ENCODE measurements at places on chromosomes 12 and 14. TPM values are rescaled to one million over a fixed set of nuclear protein-coding genes. Genes with fewer than 3 reads are reported as not detected.

MGST1 gene
- polyA plus RNA-seq = 645 TPM

EML5 gene
- polyA plus RNA-seq = 1.2 TPM

ATP2A2 gene
- polyA plus RNA-seq = 145 TPM

CLMN gene
- polyA plus RNA-seq = 0.27 TPM

SRGAP1 gene
- 15.7 TPM for polyA plus RNA-seq

C1S gene
- 329 TPM for polyA plus RNA-seq

PLCZ1 gene
- polyA plus RNA-seq = not detected

DDN gene
- polyA plus RNA-seq = 0.02 TPM

KRT1 gene
- polyA plus RNA-seq = not detected

ENDOU gene
- 0.06 TPM for polyA plus RNA-seq

LYSET gene
- polyA plus RNA-seq = 6.8 TPM

PTPRO gene
- polyA plus RNA-seq = 0.60 TPM

KCNMB4 gene
- polyA plus RNA-seq = 1.7 TPM

KRT2 gene
- polyA plus RNA-seq = not detected

SOS2 gene
- 6.4 TPM for polyA plus RNA-seq

IL26 gene
- polyA plus RNA-seq = not detected

COX8C gene
- polyA plus RNA-seq = not detected

RPS6KL1 gene
- 1.4 TPM for polyA plus RNA-seq

ZNF385A gene
- polyA plus RNA-seq = 0.96 TPM

ASIC1 gene
- polyA plus RNA-seq = 4.9 TPM

NPAS3 gene
- 0.04 TPM for polyA plus RNA-seq

C12orf60 gene
- polyA plus RNA-seq = 0.71 TPM

TEX52 gene
- not detected for polyA plus RNA-seq

SART3 gene
- polyA plus RNA-seq = 27.5 TPM

OTUB2 gene
- polyA plus RNA-seq = 1.2 TPM

KRT6C gene
- polyA plus RNA-seq = not detected

BMP4 gene
- 10.1 TPM for polyA plus RNA-seq

KRT82 gene
- polyA plus RNA-seq = not detected

SMCO2 gene
- 0.09 TPM for polyA plus RNA-seq

GARIN6 gene
- polyA plus RNA-seq = not detected

CRIP2 gene
- polyA plus RNA-seq = 8.0 TPM

NKX2-1 gene
- not detected for polyA plus RNA-seq

FAM186B gene
- 0.12 TPM for polyA plus RNA-seq

AQP6 gene
- polyA plus RNA-seq = not detected

CCNT1 gene
- polyA plus RNA-seq = 16.9 TPM

RIMBP2 gene
- not detected for polyA plus RNA-seq

AKAP6 gene
- 22.9 TPM for polyA plus RNA-seq

LHX5 gene
- not detected for polyA plus RNA-seq

SDR39U1 gene
- 28.9 TPM for polyA plus RNA-seq

ITGA5 gene
- 170 TPM for polyA plus RNA-seq

RNASE3 gene
- not detected for polyA plus RNA-seq

SERPINA10 gene
- polyA plus RNA-seq = not detected

C12orf50 gene
- polyA plus RNA-seq = not detected

KRT83 gene
- 0.07 TPM for polyA plus RNA-seq

MGP gene
- polyA plus RNA-seq = 116 TPM

FOXM1 gene
- 15.2 TPM for polyA plus RNA-seq

RDH16 gene
- polyA plus RNA-seq = 0.07 TPM

BDKRB2 gene
- polyA plus RNA-seq = 21.3 TPM

HOXC6 gene
- 5.9 TPM for polyA plus RNA-seq

USP44 gene
- polyA plus RNA-seq = 1.2 TPM

CCDC197 gene
- not detected for polyA plus RNA-seq

ACSM4 gene
- polyA plus RNA-seq = not detected

SLC17A8 gene
- not detected for polyA plus RNA-seq

PRICKLE1 gene
- 19.9 TPM for polyA plus RNA-seq

Measured in BJ (cell line).